ENCODE measurements at places on chromosomes 3 and 15.
A peak's percentile ranks its signal among the peaks of the same experiment; 100 is the strongest.

- DNase-seq: no peak
Measured at GRCh38 chr3:136559896-136560295, 192.3 kb downstream of the STAG1 start.

GRCh38 chr3:71564361-71564760 lies 19.2 kb downstream of the FOXP1 start:
- DNase-seq: peak; percentile 21

DNA sequence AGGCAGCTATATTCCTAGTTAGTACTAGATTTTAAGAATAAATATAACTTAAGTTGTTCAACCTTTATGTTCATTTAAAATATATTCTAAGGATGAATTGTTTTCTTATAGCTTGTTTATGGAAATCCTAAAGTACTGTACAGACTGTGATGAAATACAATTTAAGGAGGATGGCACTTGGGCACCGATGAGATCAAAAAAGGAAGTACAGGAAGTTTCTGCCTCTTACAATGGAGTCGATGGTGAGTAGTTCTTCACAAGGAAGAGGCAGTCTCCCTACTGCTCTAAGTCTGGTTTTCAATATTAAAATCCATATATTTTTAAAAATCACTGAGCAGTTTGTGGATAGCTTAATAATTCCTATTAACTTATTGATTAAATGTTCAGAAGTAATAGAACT lies 29.6 kb downstream of the CALML4 start:
- no peak for DNase-seq

DNA sequence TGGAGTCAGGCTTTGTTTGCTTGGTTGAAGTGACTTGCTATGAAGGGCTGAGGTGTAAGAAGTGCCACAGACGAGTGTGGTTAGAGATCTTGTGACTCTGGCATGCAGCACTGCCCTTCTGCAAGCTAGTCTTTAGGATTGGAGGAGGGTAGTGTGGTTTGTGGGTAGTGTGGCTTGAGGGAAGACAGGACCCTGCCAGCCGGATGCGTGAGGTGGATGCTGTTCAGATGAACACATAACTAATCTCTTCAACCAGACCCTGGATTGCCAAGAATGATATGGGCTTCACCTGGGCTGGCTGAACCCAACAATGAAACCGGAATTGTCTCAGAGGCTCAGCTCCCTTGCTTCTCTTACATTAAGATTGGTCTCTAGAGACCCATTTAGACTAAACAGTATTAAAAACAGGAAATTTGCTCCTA lies 32.7 kb downstream of the STARD9 start:
- DNase-seq: no peak
